ENCODE measurements at places on chromosomes 3 and 15.

- DNase-seq: no peak
Measured at GRCh38 chr3:180693656-180694055, 14.4 kb upstream of the CCDC39 start.

DNA sequence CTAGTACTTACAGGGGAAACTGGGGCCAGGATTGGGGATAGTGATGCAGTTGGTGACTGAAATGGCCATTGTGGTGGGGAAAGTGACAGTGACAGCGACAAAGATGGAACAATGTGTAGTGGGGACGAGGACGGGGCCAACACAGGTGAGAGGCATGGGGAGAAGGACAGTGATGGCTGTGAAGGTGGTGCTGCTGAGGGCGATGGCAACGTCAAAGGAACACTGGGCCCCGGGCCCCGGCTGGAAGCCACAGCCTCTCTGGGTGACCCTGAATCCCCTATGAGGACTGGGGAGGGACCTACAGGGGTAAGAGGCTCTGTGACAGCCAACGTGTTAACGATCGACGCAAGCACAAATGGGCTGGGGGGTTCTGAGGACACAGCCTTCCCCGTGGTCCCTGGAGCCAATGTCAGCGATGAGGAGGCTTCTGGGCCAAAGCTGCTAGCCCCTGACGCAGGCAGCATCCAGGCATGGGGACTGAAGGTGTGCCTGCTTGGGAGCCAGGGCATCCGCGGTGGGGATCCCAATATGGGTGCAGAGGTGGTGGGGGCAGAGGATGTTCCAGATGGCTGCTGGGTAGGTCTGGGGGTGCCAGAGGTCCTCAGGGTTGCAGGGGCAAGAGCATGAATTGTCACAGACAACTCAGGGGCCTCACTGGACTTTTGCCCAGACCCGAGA lies 25.2 kb upstream of the GOLGA6C start:
- DNase-seq: no peak

- DNase-seq: no peak
Measured at GRCh38 chr15:67183443-67184169, 70.9 kb downstream of the AAGAB start.

DNA sequence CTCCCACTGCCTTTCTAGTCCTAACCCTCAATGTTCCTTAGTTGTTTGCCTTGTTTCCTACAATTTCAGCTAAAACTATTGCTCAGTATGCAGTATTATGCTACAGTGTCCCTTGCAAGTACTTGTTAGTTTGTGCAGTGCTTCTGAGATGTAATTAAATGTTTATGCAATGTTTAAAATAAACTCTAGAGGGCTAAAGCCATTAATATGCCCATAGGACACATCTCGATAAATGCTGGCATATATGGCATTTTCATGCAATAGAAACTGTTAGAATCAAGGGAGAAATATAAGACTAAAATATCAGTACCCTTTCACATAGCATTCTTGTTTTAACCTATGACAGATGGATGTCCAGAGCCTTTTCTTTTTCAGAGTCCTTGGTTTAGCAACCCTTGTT lies 59.8 kb upstream of the ACKR4 start:
- no peak for DNase-seq
